Testis (tissue), 5 donors: ENCODE measurements at places on chromosomes 2 and 18. TPM values are rescaled to one million over a fixed set of nuclear protein-coding genes. Genes with fewer than 3 reads are reported as not detected.

DNA sequence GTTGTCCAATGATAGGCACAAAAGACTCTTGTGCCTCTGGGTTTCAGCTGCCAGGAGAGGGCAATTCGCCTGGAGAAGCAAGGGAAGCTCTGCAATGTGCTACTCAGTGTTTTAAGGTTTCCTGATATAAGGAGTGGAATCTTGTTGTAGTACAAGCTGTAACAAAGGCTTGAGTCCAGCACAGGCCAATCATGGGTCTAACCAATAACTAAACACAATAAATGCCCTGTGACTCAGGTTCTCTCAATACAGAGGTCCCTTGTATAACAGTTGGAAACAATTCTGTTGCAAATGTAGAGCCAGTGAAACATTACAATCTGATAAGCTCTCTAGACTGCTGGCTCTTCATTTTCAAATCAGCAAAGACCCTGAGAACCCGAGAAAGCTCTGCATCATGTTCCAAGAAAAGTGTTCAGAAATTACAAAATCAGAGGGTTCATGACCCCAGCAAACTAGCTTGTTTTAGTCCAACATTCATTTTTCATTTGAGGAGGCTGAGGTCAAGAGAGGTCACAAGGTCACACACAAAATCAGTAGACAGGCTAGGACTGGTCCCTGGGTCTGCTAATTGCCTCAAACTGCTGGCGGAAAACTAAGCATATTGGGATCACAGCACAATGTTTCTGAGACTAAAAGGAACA, 59.0 kb upstream of the DNMT3A start:
- DNase-seq, result peak; percentile 75

DNA sequence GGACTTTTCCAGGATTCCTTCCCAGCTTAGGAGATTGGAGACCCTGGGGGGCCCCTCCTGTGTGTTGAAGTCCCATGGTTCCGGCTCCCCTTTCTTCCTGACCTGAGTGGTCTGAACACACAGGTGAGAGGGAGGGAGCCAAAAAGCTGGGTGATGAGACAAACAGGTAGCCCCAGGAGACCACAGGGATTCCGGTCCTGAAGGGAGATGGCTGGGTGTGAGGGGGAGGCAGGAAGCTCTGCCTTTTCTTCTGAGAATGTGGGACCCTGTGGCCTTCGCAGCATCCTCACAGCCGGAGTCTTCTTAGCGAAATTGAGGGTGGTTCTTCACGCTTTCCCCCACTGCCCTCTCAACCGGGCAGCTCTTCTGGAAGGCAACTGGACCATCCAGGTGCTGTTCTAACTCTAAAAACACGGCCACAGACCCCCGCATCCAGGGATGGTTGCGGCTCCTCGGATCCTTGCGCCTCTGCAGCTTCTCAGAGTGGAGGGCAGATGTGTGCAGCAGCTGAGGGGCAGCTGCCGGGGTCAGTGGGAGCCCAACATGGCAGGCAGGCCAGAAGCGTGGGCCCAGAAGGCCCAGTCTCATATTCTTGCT, 4.4 kb downstream of the SLC66A3 start:
- DNase-seq, result no peak

- DNase-seq, result no peak
These were observed 83.7 kb downstream of the FMNL2 start for GRCh38 chr2:152418688-152419087.

GRCh38 chr2:26521054-26521912, 43.4 kb upstream of the OTOF start:
- DNase-seq, result peak; percentile 18

DNA sequence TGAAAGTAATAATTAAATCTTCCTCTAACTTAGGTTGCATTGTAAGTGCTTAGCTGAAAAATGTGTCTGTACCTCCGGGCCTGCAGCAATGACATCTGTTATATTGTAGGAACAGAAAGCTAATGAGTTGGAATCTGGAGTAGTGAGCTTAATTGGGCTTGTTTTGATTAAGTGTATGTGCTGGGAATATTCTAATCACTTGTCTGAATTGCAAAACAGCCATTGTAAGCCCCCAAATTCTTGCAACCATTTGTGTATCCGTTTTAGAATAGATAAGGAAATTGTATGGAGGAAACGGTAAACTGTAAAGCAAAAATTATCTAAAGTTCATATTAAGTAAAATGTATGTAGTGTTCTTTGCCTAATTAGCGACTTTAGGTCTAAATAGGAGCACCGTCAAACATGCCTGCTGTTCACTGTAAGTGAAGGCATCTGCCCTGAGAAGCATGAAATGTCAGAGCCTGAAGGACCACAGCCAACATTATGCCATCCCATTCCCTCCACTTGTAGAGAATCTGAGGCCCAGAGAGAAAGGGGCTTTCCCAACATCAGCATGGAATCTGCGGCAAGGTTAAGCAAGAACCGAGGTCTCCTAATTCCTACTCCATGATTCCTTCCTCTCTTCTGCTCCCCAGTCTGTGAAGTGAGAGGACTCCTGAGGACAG, 466.4 kb downstream of the TDRD15 start:
- DNase-seq, result no peak

DNA sequence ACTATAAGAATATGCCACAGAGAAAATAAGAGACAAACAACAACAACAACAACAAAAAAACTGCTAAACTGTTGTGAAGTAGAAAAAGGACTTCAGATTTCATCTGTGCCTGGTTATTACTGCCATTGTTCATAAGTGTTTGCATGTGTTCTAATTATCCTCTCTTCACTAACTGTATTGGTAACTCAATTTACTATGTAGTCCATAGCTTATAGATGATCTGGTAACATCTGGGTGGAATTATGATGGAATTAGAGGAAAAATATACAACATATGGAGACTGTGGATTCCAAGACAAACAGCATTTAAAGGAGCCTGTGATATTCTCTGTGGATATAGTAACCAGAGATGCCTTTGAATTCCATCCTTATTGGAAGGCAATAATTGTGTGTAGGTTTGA, 1891.5 kb upstream of the PIK3C3 start:
- DNase-seq, result no peak

LRATD1 gene
- total RNA-seq, result 133 TPM

ARHGEF4 gene
- total RNA-seq, result 37.4 TPM
